ENCODE measurements at places on chromosomes 13 and 19.

GRCh38 chr13:25927363-25927762, 124.5 kb downstream of the SHISA2 start:
- no peak for DNase-seq

- no peak for DNase-seq
These were observed 14.8 kb upstream of the AKAP8L start for GRCh38 chr19:15433519-15434069.

- no peak for DNase-seq
These were observed 8.1 kb downstream of the B3GLCT start for GRCh38 chr13:31207661-31208552.

- no peak for DNase-seq
These were observed 21.1 kb upstream of the CCDC97 start for GRCh38 chr19:41288673-41289530.

- no peak for DNase-seq
These were observed 868 bp upstream of the UBAC2 start for GRCh38 chr13:99199541-99200431.

DNA sequence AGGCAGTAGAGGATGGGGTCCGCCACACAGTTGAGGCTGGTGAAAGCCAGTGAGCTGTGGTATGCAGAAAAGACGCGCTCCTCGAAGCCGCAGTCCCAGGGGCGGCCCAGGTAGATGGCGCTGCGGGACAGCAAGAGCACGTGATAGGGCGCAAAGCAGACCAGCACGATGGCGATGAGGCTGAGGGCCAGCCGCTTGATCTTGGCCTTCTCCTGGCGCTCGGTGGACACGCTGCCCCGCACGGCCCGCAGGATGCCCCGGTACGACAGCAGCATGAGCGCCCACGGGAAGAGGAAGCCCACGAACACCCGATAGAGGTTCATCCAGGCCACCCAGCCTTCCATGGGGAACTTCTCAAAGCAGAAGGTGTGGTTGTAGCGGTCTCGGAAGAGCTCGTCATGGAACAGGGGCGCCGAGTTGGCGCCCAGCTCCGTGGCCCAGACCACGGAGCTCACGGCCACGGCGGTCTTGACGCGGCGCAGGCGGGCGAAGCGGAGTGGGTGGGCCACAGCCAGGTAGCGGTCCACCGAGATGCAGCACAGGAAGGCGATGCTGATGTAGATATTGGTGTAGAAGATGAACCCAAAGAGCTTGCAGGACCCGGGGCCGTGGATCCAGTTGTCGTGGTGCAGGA, 6.5 kb upstream of the OPA3 start:
- DNase-seq = no peak

DNA sequence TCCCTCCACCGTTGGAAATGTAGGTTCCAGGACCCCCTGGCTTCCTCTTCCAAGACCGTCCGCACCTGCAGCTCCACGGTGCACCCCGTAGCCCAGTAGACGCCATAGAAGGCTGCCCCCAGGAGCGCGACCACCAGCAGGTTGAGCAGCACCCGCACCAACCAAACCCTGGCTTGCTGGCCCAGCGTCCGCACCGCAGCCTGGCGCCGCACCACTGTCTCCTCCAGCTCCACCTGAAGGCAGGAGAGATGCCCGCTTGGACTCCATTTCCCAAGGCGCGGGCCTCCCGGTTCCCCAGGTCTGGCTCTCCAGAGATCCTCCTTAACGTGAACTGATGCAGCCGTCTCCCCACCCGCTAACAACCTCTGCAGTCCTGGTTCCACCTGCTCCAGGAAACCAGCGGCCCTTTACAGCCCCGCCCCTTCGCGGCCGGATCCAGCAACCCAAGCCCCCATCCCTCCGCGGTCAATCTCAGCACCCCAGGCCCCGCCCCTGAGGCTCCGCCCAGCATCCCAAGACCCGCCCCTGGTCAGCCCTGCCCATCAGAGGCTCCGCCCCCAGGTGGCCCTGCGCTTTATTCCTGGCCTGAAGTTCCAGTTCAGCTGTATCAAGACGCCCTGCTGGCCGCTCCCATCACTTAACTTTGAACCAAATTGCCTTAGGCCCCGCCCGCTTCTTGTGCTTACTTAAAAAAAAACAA, 5.0 kb upstream of the LENG1 start:
- peak; percentile 56 for DNase-seq

DNA sequence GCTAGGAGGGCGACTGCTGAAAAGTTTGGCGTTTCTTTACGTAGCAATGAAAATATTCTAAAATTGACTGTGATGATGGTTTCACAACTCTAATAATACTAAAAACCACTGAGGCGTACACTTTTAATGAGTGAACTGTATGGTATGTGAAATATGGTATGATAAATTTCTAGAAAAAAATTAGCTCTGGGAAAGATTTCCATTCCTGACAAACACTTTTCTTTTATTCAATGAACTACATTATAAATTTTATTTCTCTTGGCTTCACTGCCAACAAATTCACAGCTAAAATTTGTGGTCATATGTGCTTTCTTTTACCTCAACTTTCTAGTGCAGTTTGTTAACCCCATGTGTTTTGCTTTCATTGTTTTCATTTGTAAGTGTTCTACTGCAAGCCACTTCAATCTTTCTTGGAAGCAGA, 11.1 kb downstream of the ZC3H13 start:
- no peak for DNase-seq

GRCh38 chr13:39783051-39783450, 127.6 kb downstream of the COG6 start:
- no peak for DNase-seq

DNA sequence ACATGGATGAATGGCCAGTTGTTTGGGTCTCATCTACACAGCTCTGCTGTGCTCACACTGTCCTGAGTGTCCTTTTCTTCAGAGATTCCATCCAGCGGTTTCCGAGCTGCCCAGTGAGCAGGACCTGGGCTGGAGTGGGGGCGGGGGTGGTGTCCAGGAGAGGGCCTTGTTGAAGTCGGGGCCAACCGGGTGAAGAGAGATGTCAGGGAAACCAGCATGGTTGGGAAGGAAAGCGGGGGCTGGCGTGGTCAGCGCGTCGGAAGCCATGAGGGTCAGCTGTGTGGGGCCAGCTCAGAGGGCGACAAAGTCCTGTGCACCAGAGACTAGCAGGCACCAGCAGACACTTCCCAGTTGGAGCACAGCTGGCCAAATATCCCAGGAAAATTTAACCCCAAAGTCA, 37.8 kb upstream of the SOX1 start:
- no peak for DNase-seq
